ENCODE measurements at places on chromosomes 2 and 18.

DNA sequence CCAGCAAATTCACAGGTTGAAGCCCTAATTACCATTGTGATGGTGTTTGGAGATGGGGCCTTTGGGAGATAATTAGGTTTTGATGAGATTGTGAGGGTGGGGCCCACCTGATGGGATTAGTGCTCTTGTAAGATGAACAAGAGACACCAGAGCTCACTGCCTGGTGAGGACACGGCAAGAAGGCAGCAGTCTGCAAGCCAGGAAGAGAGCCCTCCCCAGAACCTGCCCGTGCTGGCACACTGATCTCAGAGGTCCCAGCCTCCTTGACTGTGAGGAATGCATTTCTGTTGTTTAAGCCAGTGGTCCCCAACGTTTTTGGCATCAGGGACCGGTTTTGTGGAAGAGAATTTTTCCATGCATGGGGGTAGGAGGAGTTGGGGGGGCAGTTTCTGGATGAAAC lies 240.7 kb downstream of the KLHL29 start:
- no peak for DNase-seq

DNA sequence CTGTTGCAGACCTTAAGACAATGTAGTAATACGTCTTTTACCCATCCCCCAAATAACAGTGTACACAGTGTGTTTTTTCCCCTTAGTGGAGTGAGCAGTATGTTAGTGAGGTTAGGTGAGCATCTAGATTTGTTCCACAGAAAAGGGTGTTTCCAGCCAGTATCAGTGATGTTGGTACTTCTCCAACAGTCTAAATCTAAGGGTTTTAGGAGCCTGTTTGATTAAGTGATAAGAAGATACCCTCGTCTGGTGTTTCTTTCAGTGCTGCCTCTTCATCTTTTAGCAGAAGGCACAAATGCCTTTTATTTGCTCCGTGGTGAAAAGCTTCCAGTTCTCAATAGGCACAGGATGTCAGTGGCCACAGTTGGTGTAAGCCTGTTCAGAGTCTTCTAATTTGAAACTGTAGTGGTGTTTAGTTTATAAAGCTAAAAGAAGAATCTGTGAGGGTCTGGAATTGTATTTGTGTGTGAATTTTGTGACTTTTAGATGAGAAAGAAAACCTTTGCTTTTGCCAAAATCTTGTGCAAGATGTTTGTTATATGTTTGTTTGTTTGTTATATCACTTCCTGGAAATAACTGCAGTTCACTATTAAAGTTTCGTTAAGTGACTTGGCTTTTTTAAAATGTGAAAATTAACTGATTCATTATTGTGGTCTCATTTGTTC lies 71.2 kb downstream of the MAP4K4 start:
- no peak for DNase-seq

DNA sequence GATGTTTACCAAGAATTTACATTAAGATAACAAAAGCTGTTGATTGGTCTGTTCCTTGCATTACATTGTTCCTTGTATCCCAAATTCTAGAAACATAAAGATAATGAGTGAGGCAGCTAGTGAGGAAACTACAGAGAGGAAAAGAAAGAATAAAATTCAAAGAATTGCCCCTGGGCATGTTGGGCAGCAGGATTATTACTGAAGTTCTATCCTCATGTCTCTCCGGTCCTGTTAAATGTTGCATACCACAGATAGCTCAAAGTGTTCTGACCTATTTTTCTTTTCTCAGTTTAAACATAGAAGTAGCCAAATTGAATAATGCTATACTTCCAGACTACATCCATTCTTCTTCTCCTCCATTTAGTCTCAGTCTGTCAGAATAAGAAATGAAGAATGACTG lies 58.2 kb upstream of the DYNC1I2 start:
- no peak for DNase-seq

GRCh38 chr2:173076581-173077345 lies 1.1 kb downstream of the MAP3K20 start:
- DNase-seq = no peak

DNA sequence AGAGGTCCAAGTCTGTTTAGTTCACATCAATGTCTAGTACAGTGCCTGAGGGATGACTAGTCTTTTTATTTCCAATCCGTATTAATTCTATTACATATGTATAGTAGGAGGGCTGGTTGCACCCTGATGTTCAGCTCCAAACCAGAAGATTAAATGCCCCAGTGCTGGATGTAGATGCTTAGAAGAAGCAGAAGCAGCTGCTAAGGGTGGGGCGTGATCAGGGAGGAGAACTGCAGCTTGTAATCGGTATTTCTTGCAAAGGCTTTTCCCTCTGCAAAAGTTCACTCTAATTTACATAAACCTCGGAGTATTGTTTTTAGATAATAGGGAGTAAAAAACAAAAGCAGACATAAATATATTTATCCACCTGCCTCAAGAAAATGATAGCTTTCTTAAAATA lies 145.3 kb upstream of the ITGA4 start:
- peak; percentile 52 for DNase-seq

DNA sequence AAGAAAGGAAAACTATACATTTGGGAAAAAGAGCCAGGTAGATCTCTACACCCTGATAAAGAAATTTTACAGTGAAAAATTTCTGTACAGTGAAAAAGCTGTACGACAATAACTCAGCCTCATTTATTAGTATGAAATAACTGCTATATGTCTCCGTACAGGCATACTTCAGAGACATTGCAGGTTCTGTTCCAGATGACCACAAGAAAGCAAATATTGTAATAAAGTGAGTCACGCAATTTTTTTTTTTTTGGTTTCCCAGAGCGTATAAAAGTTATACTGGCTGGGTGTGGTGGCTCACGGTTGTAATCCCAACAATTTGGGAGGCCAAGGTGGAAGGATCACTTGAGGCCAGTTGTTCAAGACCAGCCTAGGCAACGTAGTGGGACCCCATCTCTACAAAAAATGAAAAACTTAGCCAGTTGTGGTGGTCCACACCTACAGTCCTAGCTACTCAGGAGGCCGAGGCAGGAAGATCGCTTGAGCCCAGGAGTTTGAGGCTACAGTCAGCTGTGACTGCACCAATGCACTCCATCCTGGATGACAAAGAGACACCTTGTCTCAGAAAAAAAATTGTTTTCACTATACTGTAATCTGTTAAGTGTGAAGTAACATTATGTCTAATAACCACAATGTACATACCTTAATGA lies 28.2 kb upstream of the AMMECR1L start:
- DNase-seq = no peak

GRCh38 chr2:80519121-80519643 lies 214.6 kb upstream of the LRRTM1 start:
- DNase-seq = no peak

DNA sequence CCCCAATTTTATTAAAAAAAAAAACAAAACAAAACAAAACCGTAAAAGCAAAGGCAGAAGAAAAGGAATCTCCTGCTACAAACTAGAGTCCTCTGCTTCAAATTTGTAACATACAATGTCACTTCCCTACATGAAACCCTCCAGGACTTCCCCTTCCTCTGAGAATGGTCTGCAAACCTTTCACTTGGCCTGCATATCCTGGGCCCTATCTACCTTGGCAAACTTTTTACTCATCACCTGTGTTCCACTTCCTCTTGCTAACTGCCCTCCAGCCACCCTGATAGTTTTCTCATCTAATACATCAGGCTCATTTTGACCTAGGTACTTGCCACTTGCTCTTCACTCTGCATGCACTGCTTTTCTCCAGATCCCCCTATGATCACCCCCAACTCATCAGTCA lies 255.5 kb downstream of the ETAA1 start:
- no peak for DNase-seq
